ENCODE measurements at places on chromosomes 1 and 21.

- DNase-seq: peak; percentile 31
These were observed 3.4 kb downstream of the PPP2R5A start for GRCh38 chr1:212288615-212289014.

DNA sequence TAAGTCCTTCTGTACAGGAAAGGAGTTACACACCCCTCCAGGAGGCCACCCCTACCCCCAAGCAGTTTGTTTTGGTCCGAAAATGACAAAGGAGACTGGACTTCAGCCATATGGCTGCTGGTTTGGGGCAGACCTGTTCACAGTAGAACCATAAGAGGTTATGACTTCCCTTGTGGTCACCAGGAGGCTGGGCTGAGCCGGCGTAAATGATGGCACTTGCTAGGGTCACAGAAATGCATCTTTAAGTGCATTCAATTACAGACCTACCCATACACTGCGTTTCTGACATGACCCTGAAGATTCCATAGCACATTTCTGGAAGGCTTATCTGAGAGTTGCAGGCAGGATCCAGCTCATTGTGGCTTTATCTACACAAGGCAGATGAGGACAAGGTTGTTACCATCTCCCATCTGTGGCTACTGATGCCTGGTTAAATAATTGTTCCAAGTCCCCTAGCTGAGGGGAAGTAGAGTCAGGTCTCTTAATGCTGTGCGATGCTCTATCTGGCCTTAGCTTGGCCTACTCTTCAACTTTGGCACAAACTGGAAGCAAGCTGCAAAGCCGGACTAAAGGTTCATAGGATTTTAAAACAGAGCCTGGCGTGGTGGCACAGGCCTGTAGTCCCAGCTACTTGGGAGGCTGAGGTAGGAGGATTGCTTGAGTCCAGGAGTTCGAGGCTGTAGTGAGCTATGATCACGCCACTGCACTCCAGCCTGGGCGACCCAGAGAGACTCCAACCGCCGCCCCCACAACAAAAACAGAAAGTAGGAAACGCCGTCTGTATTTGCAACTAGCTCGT lies 1.7 kb upstream of the TRIM67 start:
- DNase-seq: no peak

DNA sequence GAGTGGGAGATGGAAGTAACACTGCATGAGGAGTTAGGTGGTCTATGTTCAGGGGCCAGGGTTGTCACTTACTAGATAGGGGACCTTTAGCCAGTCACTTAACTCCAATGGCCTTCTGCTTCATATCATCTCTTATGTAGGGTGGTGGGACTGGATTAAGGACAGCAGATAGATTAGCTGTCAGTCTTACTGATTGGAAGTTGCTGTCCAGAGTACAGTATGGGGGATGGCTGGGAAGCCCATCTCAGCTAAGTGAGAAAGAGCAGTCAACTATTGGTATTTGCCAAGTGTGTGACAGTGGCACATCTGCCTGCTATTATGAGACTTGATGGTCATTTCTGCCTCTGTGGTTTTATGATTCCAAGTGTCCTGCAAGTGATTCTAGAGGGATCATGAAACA lies 130.9 kb downstream of the FGGY start:
- DNase-seq: no peak

GRCh38 chr21:44874497-44875315 lies 1.2 kb upstream of the PTTG1IP start:
- no peak for DNase-seq

- no peak for DNase-seq
These were observed 79.0 kb downstream of the EIF4G3 start for GRCh38 chr1:21097729-21098128.

- DNase-seq: no peak
These were observed 997 bp downstream of the IFNAR2 start for GRCh38 chr21:33230545-33231324.

DNA sequence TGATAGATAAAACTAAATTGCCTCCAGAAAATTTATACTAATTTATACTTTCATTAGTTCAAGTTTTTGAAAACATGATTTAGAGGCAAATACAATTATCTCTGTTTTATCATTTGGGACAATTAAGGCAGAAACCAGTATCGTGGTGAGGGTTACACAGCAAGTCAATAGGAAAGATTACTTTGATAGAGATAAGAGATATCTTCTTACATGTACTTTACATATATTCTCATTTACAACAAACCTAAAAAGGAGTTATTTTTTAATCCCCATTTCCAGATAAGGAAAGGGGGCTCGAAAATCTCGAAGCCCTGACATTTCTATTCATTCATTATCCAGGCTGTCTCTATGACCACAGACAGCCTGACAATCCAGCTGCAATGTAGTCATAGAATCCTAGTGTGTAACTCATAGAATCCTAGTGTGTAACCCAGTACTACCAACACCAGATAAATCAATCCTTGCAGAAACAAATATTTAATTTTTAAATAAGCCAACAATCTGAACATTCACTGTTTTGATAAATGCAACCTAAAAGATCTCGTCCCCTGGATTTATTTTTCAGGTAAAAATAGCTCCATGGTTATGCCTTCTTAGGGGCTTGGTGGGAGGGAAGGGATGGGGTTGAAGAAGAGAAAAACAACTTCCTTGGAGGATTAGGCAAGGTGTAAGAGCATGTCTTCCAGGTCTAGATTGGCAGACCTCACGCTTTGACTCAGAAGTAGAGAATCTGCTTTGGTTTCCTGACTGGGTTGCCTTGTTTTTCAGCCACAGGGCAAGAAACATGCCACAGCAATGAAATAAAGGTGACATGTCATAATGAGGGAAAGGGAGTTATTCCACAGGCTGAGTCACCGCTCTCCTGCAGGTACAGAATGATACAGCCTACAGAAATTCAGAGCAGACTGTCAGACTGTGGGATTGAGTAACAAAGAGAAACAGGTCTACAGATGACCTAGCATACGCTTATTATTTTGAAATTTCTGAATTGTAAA lies 45.6 kb downstream of the IRF2BP2 start:
- peak; percentile 65 for DNase-seq

GRCh38 chr1:46556822-46557221 lies 5.4 kb upstream of the KNCN start:
- DNase-seq: no peak

- DNase-seq: no peak
These were observed 13.2 kb upstream of the PRKAA2 start for GRCh38 chr1:56631901-56632300.

DNA sequence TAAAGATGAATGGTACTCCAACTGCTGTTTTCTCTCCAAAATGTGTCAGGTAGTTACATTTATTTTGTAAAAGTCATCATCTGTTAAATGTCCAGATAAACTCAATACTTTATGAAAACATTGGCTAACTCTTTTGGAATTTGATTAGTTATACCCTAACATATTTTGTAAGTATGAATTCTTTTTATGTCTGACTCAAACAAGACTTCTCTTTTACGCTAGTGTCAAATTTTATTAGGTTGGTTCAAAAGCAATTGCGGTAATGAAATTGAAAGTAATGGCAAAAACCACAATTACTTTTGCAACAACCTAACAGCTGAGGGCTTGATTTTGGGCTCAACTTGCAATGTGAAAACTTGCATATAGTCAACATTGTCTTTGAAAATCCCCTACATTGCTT lies 41.0 kb upstream of the USP25 start:
- DNase-seq: no peak

- no peak for DNase-seq
These were observed 950 bp upstream of the INKA2 start for GRCh38 chr1:111739925-111740765.

- peak; percentile 10 for DNase-seq
These were observed 397.7 kb upstream of the POU3F1 start for GRCh38 chr1:38444311-38444710.

GRCh38 chr1:5750186-5751162 lies 241.8 kb downstream of the NPHP4 start:
- no peak for DNase-seq

- DNase-seq: no peak
These were observed 288.0 kb downstream of the BACH1 start for GRCh38 chr21:29586696-29587095.

DNA sequence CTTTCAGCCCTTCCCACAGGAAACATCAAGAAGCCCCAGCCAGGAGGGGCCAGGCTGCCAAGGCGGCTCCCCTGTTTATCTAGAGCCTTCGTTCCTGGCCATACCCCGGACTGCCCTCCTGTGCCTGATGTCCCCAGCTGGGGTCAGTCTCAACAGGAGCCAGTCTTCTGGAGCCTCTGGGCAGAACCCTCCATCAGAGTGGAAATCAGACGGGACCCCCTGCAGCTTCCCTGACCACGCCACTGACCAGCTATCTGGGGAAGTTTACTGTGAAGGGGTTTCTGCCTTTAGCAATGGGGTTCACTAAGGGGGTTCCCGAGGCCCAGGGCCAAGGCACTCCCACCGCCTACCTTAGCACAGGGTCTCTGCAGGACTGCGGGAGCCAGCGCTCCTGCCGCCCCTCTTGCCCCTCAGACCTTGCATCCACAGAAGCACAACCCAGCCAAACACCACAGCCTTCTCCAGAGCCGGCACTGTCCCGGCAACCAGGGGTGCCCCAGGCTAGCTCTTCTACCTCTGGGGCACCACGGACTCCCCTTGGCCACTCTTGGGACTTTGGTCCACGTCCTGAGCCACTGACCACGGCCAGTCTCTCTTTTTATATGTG lies 3.5 kb upstream of the MTFR1L start:
- no peak for DNase-seq

- DNase-seq: no peak
These were observed 91.8 kb downstream of the DDX20 start for GRCh38 chr1:111847466-111847865.

DNA sequence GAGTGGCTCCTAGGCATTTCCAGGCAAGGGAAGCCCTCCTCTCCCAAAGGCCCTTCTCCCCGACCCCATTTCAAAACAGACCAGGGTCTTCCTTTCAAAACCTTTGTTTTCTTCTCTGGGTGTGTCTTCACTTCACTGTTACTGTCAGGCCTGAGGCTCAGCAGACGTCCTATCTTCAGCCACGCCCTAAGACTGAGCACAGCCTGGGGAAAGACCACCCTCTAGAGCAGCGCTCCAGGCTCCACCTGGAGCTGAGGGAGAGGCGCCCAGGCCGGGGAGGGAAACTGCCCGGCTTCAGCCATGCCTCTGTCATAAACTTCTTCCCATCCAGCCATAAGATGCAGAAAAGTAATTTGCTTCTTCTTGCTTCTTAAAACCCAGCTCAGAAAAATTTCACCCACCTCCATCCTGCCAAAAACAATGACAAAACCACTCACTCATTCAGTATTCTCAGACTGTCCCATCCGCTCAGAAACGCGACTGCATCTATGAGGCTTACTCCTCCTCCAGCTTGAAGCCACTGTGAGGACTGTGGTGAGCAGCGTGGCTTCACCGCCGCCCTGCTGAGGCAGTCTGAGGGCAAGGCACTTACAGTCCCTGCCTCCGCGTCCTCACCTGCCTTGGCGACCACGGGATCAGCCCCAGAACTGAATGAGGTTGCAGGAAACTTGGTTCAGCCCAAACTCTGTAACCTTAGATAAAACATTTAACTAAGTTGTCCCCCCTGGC lies 36.1 kb downstream of the VN1R5 start:
- no peak for DNase-seq

DNA sequence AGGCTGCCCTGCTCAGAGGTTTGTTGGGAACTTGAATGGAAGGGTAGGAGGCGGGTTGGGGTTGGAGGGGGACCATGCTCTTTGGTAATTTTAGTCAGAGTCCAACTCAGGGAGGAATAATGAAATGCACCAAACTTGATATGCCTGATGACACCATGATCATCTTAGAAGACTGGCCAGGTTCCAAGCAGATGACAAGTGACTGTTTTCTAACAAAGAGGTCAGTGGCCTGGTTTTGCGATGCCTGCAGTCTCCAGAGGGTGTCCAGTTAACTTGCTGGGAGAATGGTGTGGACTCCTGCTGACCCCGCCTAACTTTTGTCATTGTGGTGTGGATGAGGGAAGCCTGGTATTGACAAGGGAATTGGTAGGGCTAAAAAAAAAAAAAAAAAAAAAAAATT lies 12.4 kb downstream of the VANGL1 start:
- DNase-seq: no peak

DNA sequence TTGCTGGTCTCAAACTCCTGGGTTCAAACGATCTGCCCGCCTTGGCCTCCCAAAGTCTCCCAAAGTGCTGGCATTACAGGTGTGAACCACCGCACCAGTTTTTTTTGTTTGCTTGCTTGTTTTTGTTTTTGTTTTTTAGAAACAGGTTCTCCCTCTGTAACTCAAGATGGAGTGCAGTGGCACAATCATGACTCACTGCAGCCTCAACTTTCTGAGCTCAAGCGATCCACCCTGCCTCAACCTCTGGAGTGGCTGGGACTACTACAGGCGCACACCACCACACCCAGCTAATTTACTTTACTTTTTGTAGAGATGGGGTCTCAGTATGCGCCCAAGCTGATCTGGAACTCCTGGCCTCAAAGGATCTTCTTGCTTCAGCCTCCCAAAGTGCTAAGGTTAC lies 47.3 kb upstream of the USP1 start:
- no peak for DNase-seq

- DNase-seq: peak; percentile 38
These were observed 72.3 kb upstream of the ARTN start for GRCh38 chr1:43861337-43861736.

DNA sequence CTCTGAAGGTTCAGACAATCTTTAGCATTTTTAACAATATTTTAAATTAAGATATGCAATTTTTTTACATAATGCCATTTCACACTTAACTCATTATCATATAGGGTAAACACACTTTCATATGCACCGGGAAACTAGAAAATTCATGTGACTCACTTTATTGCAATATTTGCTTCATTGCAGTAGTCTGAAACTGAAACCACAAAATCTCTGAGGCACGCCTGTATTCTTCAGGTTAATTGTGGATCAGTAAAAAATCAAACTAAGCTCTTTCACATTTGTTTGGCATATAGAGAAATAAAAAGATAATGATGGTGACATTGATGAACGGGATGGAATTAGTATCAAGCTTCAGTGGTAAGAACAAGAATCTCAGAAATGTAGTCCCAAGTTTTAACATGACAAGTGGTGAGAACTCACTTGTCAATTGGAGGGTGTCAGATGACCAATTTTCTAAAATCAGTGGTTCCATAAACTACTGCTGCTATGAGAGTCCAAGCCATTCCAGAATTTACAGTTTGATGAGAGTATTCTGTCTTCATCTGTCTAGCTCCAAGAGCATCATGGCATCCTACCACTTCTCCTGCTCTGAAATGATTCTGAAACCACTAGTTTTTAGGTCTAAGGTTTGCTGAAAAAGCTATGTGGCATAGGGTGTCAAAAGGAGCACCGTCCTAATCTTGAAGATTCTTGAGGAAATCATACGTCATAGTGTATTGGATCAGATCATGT lies 281.0 kb downstream of the PTPRC start:
- no peak for DNase-seq

- no peak for DNase-seq
These were observed 33.9 kb downstream of the OLFML2B start for GRCh38 chr1:161989786-161990185.

DNA sequence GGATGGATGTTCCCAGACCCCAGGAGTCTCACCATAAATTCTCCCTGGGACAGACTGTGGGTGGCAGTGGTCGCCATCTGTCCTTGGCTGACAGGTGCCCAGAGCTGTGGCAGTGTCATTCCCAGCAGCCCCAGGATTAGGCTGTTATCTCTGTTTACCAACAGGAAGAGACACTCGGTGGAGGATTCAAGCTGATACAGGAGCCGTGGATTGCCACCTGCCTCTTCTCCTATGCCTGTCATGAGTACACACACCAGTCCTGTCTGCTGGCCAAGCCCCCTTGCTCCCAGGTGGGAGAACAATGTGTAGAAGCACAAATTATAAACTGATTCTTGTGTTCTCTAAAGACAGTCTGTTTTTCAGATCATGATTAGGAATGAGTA lies 152.6 kb downstream of the ETS2 start:
- no peak for DNase-seq

- no peak for DNase-seq
These were observed 345.9 kb downstream of the FAM72C start for GRCh38 chr1:143625886-143626285.
